ENCODE measurements at places on chromosomes 1 and 21.

GRCh38 chr1:111399792-111400610, 27.5 kb downstream of the OVGP1 start:
- DNase-seq = peak; percentile 68

GRCh38 chr1:86429835-86430234, 5.9 kb downstream of the CLCA2 start:
- peak; percentile 97 for DNase-seq

GRCh38 chr21:44530221-44530902, 9.6 kb downstream of the KRTAP10-1 start:
- no peak for DNase-seq

- DNase-seq = no peak
These were observed 400.7 kb upstream of the RUNX1 start for GRCh38 chr21:35449846-35450245.

GRCh38 chr1:3417082-3417739, 37.3 kb upstream of the ARHGEF16 start:
- no peak for DNase-seq

DNA sequence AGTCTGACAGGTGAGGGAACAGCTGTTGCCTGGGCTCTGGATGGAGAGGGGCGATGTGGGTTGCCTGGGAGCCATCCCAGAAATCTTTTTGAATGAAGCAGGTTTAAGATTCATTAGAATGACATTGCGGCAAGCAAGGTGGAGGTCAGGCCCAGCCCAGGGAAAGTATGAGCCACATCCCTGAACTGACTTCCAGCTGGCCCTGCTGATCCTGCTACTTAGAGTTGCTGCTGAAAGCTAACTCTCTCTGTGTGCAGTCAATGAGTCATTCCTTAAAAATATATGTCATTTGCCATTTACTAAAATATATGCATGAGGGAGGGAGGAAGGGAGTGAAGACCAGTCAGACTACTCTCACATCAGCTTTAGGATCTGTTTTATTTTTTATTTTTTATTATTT, 54.3 kb upstream of the RAB3GAP2 start:
- no peak for DNase-seq

GRCh38 chr1:32413507-32414185, 19.4 kb upstream of the BSDC1 start:
- DNase-seq = peak; percentile 76

GRCh38 chr21:37199057-37199924, 67.8 kb downstream of the VPS26C start:
- peak; percentile 29 for DNase-seq

DNA sequence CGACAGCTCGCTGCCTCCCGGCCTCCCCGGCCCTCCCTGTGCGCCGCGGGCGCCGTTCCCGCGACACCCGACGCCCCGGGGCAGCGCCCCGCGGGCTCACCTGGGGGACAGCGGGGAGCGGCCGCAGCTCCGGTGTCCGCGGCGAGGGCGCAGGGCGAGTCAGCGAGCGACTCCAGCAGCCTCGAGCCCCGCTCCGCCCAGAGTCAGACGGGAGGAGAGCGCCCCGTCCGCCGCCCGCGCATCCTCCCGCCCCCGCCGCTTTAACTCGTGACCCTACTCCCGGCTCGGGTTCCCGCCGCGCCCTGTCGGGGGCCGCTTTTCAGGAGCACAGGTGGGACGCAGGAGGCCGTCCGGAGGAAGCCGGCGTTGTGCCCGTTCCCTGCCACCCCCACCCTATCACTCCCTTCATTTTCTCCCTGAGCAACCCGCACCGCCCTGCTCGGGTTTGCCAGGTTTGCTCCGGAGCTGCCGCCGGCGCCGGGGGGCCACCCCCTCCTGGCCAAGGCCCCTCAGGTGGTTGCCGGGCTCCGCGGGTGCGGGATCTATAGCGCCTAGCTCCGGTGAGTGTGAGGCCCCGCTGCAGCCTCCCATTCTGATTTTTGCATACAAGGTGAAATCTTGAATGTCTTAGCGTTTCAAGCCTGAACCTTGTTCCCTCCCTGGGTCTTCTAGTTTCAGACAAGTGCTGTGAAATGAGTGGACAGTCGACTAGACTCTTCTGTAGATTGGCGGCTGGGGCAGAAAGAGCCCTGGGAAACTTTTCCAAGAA, at the start of gene MCOLN3:
Gene MCOLN3 (minus strand): TSS at position 205 of the 769 bp plus-strand sequence. CDS start 3,140 bp downstream, outside the sequence.
- no peak for DNase-seq

GRCh38 chr1:42777852-42778251, 6.9 kb upstream of the TMEM269 start:
- peak; percentile 57 for DNase-seq

DNA sequence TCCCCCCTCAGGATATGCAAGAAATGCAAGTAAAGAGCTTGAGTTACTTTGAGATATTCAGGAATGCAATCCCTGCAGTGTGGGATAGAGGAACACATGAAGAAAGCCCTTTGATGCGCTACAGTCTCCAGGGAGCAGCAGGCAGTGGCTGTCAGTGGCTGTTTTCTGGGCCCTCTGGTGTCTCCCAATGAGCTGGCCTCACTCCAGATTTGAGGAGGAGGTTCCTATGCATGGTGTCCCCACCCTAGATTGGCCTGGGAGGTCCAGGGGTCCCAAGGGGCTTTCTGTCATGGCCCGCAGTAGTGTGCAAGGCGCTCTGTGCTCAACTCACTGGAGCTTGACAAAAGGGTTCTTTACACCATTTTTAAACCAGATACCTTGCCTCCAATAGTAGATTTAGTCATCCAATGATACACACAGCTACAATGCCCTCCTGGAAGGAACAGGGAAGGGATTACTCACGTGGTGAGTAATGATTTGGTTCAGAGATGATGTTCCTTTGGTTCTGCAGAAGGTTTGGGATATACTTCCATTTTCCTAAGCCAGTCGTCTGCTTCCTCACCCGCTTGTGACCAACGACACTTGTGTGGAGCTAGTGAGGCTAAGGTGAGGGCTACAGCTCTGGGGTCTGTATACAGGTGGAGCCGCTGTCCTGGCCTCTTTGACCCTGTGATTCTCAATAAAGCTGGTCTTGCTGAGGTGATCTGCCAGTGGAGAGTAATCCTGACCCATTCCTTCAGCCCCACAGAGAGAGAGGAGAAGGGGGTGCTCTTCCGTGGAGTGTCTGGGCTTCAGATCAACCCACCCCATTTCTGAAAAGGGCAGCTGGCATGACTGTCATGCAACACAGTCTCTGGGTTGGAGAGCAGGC, 6.6 kb downstream of the BATF3 start:
- DNase-seq = no peak

- no peak for DNase-seq
These were observed 95.4 kb downstream of the PTPRU start for GRCh38 chr1:29331729-29332128.

DNA sequence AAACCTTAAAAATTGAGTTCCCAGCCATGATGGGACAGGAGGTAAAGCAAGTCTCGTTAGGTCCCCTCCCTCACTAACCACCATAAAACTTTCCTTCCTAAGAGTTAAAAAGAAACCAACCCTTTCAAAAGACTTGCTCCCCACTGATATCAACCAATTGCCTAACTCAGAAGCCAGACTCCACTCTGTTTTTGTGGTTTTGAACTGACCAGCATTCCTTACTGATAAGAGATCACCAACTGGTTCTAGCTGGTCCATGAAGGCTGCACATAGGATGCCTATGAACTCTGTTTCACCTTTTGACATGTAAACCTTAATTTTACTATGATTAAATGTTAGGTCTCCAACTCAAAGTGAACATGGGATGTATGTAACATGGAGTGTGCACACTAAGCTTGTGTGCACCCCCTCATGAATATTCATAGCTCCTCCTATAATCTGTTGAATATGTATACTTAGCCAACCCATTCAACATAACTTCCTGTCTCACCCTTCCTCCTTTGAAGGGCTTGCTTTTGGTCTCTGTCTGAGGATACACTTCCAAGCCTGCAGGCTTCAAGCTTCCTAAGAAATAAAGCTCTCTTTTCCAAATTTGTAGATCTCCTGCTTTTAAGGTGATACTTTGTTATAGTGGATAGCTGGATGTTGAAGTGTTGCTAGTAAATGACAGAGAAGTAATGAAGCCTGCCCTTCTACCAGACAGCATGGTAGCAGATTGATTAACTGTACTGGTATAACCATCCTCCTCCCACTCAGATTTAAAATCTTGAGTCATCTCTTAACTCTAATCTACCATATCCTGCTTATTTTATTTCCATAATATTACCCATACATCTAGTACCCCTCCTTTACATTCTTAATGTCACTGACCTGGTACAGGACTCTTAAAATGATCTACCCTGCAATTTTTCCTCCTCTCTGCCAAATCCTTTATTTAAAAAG, 95.6 kb downstream of the ZNF644 start:
- peak; percentile 84 for DNase-seq

- DNase-seq = peak; percentile 41
These were observed 486 bp downstream of the HSPA13 start for GRCh38 chr21:14382486-14382834.

DNA sequence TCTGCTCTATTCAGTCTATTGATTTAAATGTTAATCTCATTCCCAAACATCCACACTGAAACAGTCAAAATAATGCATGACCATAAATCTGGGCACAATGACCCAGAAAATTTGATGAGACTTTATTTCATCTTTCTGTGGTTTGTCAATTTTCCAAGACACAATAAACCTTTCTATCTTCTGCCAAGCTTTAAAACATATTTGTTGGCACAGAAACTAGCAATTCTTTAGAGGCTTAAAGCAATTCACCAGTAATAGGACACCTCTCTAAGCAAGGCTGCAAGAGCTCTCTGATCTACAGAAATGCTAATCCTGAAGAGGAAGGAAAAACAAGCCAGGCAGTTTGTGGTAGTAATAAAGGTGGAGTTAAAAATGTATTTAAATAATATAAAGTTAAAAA, 113.7 kb downstream of the FCRL5 start:
- DNase-seq = no peak

Measured in fibroblast of villous mesenchyme (primary cell).